CD4-positive, alpha-beta T cell treated with Interleukin-10 for 1 hour (primary cell): ENCODE measurements at places on chromosomes 16 and 17.

GRCh38 chr17:72989074-72989610, 103.3 kb downstream of the SLC39A11 start:
- DNase-seq: no peak

GRCh38 chr17:27755706-27756466, 44.4 kb downstream of the NOS2 start:
- DNase-seq: no peak

- no peak for DNase-seq
Measured at GRCh38 chr16:17313085-17313611, 157.6 kb downstream of the XYLT1 start.

DNA sequence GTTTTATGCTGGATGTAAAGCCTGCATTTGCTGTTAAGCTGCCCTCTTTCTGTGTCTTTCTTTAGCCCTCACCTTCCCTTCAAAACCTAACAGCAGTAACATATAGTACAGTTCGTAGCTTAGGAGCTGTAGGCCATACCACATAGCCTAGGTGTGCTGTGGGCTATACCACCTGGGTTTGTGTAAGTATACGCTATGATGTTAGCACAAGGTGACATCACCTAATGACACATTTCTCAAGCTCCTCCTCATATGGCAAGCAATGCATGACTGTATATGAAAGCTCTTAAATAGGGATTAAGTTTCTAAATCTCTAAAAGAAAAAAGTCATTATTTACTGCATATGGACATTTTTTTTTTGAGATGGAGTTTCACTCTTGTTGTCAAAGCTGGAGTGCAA, 57.8 kb upstream of the TMEM97 start:
- DNase-seq: no peak

DNA sequence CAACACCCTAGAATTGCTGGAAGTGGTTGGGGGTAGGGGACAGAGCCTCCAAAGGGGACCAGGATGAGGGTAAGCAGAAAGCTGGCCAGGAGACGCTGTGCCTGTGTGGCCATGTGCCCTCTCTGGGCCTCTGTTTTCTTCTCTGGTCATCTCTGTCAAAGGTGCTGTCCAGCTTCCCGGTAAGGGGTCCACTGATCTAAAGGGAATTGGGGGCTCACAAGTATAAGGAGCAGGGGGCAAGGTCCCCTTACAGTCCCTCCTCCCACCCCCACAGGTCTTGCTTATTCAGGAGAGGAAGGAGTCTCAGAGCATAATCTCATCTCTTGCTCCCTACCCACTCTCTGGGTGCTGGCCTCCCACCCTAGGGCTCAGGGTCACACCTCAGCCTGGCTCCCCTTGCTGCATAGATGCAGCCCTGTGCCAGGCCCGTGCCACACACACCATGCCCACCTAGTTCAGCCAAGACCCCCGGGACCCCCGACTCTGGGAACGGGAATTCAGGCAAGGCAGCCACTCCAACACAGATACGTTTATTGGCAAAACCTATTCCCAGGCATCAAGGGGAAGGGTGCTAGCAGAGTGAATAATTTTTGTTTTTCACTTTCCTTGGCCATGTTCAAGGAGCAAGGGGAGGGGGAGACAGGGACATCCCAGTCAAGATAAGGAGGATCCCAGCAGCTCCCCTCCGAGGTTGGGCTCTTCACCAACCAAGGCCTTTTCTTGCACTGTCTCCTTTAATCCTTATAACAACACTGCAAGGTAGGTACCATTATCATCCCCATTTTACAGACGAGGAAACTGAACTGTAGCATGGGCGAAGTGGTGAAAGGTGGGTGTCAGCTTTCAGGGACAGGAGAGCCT, 19.8 kb downstream of the SLC4A1 start:
- DNase-seq: no peak

GRCh38 chr17:7043497-7044198, at the start of gene SLC16A11:
Gene SLC16A11 (minus strand): TSS chr17:7044092. CDS start chr17:7043513, 579 bp downstream.
- DNase-seq: peak; percentile 28

- DNase-seq: no peak
Measured at GRCh38 chr17:50542795-50543774, 3.9 kb upstream of the SPATA20 start.

DNA sequence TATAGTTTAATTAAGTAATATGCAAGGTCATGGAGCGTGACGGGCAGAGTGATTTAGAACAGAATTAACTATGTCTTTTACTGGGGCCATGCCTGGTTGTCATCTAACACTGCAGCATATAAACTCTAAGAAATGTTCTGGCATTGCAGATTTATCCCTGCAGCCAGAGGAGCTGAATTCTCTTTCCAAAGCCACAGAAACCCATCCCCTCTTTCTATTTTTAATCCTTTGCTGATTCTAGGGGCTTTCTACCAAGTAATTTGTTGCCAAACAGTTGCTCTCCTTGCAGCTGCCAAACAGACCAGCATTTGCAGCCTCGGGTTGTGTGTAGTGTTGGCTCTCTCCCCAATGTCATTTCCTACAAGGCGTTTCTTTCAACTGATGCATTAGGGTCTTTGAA, 243.2 kb upstream of the MON1B start:
- no peak for DNase-seq

GRCh38 chr16:27634779-27635178, 84.8 kb downstream of the KATNIP start:
- no peak for DNase-seq

DNA sequence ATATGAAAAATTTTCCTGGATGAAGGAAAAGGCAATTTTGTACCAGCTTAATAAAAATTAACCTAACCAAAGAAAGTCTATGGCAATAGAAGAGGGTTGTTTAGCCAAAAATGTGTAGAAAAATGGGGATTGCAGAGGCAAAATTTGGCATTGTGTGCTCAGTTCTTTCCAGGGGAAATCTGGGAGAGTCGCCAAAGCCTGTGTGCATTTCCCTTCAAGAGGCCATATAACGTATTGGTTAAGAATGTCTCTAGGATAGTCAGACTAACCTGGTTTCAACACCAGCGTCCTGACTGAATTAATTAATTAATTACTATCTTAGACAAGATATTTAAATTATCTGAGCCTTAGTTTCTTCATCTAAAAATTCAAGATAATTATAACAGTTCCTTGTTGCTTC, 44.8 kb upstream of the HLF start:
- DNase-seq: no peak

GRCh38 chr17:29148257-29148789, 31.9 kb downstream of the MYO18A start:
- no peak for DNase-seq

DNA sequence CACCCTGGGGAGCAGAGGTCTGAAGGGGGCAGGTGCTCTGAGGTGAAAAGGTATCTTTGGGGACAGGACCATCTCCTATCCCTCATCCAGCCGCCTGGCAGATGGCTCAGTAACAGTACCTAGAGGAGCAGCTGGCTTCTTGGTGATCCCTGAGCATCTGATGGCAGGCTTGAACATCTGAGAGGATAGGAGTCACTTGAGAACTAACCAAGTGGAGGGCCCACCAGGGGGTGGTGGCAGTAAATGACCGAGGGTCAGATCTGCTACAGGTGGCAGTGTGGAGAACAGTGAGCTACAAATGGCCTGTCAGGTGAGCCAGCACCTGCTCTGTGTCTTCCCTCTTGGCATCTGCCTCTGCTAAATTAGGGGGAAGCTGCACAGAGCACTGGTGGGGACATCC, 13.8 kb downstream of the HROB start:
- DNase-seq: no peak

DNA sequence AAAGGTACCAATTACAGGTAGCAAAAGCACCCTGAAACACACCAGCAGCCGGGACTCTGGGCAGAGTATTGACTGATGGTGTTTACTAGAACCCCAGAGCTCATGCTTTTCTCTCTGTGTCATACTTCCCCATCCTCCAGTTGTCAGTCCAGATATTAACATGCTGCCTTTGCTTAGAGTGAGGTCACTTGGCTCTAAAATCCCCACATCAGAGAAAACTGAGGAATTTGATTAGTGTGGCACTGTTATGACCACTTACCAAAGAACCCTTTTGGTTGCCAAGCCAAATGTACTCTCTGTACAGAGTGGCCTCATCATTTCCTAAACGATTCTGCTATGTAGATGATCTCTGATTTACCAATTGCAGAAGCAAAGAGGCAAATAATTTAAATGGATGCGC, 80.4 kb downstream of the ABCC12 start:
- DNase-seq: no peak

DNA sequence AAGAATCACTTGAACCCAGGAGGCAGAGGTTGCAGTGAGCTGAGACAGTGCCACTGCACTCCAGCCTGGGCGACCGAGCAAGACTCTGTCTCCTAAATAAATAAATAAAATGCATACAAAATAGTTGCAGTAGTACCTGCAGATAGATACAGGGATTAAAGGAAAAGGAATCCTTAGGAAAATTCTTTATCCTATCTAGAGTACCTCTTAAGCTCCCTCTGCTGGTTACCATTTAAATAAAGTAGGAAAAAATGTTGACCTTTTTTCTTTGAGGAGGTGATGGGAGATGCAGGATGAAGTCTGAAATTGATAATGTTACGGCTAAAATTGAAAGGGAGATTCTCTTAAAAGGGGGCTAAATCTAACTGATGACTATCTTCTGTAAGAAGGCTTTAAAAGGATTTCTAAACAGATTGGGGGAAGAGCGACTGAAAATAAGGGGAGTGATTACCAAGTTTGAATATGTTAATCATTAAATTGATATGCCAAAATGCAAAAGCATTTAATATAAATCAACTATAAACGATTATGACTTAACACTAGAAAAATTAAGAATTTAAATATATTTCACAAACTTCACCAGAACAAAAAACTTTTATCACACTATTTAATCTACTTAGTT, 29.4 kb downstream of the C16orf87 start:
- DNase-seq: no peak

- no peak for DNase-seq
Measured at GRCh38 chr17:78401246-78401645, 22.8 kb downstream of the PGS1 start.

DNA sequence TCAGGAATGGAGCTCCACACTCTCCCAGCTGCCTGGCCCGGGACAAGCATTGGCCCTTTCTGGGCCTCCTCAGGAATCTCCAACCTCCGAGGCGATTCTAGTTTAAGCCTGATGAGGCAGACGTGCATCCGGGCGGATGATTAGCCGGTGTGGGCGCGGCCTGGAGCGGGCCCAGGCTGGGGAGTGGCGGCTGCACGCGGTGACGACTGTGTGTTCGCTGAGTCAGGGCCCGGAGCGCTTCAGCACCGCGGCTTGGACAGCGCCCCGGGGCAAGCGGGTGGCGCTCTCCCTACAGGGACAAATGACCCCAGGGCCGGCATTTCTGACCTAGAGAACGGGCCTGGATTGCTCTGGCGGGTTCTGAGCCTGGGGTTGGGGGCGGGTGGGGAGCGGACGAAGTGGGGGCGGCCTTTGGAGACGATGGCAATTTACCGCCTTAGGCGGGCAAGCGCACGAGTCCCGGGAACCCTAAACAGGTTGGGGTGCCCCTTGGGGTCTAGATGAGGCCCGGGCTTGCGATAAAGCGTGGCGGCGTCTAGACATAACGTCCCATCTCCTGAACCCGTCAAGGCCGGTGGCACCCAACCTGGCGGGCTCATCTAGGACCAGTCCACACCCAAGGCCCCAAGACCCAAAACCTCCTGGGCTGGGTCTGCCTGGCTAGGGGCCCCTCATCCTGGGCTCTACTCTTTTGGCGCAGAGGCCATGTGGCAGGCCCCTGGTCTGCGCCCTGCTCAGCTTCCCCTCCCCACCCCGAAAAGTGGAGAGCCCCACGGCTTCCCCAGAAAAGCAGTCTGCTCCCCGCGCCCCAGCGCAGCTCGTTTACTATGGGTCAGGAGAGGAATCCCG, 22.3 kb upstream of the ZNHIT3 start:
- DNase-seq: peak; percentile 40

GRCh38 chr16:27475561-27475960, 73.6 kb downstream of the IL21R start:
- no peak for DNase-seq

DNA sequence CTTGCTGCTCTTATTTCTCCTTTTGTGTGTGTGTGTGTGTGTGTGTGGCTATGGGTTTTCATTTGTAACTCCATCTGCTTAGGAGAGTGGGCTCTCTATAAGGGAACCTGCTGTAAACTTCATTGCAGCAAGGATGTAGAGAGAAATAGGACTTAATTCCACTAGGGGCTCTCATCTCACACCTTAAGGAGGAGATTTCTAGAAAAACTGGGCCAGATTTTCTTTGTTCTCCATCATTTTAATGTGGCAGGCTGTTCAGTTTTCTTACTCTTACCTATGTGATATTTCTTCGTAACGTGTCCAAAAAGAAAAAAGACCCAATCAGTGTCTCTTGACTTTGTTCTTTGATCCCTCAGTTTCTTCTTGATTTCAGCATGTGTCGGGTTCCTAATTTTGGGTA, 4.5 kb upstream of the CASC3 start:
- no peak for DNase-seq

- no peak for DNase-seq
Measured at GRCh38 chr16:48575471-48576050, 34.4 kb downstream of the N4BP1 start.

DNA sequence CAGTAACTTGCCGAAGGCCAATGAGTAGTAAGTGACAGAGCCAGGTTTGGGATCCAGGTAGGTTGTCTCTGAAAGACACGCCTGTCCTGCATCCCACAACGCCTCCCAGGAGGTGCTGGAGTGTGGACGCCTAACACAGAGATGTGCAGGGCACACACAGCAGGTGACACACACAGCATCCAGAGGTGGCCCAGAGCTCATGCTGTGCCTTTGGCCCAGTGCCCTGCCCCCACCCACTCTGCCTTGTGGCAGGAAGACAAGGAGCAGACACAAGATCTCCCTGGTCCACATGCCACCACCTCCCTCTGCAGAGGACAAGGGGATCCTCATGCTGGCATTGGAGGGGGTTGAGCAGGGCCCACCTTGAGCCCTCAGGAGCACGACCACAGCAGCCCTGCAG, 14.7 kb upstream of the STH start:
- no peak for DNase-seq

GRCh38 chr17:58335779-58336455, 7.3 kb upstream of the TSPOAP1 start:
- peak; percentile 84 for DNase-seq

DNA sequence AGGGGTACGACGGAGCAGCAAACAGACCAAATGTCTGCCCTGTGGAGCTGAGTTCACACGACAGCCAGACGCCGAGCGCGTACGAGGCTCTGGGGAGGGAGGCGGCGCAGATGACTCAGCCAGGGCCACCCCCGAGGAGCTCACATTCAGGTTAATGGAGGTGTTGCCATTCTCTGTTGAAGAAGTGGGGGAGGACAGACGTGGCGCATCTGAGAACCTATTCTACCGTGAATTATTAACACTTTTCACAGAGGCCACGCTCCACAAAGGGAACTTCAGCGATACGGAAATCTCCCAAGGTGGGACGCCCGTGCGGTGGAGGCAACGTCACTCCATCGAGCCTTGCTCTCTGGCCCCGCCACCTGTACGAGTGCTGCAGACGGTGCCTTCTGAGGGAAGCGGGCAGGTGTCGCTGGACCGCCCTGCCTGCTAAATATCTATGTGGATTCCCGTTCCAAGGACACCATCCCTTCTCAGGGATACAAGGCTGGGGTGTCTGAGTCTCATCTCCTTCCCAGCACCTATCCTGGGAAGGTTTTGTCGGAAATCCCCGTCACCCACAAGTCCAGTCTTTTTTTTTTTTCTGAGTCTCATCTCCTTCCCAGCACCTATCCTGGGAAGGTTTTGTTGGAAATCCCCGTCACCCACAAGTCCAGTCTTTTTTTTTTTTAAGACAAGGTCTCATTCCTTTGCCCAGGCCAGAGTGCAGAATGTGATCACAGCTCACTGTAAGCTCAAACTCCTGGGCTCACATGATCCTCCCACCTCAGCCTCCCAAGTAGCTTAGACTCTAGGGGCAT, 19.0 kb downstream of the ABR start:
- DNase-seq: no peak

GRCh38 chr17:75927286-75927922, 13.4 kb downstream of the FBF1 start:
- DNase-seq: peak; percentile 8

GRCh38 chr17:49132699-49133364, at the start of gene B4GALNT2:
Gene B4GALNT2 (plus strand): TSS chr17:49132769. CDS start chr17:49132793, 24 bp downstream.
- peak; percentile 1 for DNase-seq
